ENCODE measurements at places on chromosomes 11 and 22.

DNA sequence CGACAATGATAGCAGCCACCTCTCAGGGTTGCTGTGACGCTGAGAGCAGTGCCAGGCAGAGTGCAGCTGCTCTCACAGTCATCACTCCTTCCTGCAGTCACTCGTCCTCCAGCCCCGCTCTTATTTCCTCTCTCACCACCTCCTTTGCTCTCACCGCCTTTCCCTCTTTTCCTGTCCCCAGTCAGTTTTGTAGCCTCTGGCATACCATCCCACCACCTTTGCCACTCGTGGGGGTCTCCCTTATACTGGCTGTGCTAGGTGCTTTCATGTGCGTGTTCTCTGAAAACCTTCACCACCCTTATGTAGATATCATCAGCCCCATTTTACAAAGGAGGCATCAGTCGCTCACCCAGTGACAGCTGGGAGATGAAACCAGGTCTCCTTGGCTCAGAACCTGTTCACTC lies 19.3 kb upstream of the ST3GAL4 start:
- no peak for DNase-seq

GRCh38 chr22:49026494-49027367 lies 800.9 kb downstream of the BRD1 start:
- DNase-seq, result no peak

- DNase-seq, result no peak
These were observed 3.4 kb downstream of the TSKU start for GRCh38 chr11:76786441-76787014.

DNA sequence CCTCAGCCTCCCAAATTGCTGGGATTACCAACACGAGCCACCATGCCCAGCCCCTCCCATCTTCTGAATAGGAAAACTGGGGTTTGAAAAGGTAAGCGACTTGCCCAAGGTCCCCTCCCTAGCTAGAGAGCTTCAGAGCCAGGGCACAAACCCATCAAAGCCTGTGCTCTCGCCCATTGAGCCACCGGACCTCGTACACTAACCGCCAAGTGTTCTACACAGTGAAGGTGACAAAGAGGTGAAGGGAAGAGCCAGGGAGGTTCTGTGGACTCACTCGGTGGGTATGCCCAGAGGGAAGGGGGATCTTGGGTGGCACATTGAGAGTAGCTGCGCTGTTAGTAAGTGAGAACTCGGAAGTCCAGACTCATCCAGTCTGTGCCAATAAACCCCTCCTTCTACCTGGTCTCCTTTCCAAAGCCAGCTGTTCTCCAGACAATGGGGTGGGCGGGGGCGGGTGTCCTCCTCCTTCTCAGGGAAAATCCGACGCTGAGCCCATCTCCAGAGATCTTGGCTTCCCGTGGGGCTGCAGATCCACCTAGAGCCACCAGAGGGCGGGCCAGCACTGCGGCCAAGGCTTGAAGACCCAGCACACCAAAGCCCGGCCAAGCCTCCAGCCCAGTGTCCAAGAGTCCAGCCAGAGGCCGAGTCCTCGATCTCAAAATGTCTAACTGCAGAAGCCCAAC lies 3.2 kb upstream of the RTN4RL2 start:
- DNase-seq, result peak; percentile 82

- DNase-seq, result no peak
These were observed 75.9 kb downstream of the JAM3 start for GRCh38 chr11:134144744-134145143.

DNA sequence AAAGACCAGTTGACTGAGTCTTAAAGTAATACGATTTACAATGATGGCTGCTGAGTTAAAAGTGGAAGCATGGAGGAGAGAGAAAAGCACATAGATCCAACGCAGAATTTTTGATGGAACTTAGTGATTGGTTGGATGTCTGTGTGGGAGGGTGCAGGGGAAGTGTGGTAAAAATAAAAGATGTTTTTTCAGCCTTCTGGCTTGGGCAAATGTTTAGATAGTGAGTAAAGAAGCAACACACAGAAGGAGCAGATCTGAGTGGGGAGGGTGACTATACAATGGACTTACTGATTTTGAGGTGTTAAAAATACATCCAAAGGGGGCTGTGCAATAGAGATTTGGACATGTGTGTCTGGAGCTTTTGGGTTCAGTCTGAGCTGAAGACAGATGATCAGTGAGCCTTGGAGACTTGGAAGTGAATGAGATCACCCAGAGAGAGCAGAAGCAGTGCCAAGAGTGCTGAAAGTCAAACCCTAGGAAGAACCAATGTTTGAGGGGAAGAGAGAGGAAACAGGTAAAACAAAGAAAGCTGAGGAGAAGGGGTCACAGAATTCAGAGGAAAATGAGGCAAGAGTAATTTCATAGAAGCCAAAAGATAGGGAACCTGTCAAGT lies 8.6 kb downstream of the GRIA4 start:
- no peak for DNase-seq

- DNase-seq, result peak; percentile 82
These were observed 13.5 kb downstream of the CCDC90B start for GRCh38 chr11:83272627-83273026.

GRCh38 chr11:123477205-123477907 lies 47.3 kb downstream of the GRAMD1B start:
- DNase-seq, result no peak

- peak; percentile 65 for DNase-seq
These were observed 23.5 kb downstream of the TP53I11 start for GRCh38 chr11:44927174-44927661.

- DNase-seq, result peak; percentile 88
These were observed 14.3 kb downstream of the BLID start for GRCh38 chr11:122101625-122102291.

DNA sequence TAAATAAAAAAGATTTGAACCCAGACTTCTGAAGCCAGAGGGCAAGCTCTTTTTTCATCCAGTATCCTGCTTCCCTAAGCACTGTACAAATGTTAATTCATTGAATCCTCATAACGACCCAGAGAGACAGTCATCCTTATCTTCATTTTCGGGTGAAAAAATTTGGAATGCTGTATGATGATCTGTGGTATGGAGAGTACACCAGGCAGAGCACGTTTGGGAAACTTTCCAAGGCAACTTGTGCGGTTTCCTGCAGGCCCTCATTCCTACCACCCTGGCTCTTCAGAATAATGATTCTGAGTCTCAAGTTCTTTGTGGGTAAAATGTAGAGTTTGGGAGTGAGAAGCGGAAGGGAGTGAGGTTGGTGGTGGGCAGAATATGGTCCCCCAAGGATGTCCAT lies 177.9 kb upstream of the CADM1 start:
- no peak for DNase-seq

GRCh38 chr11:119741369-119742262 lies 12.6 kb upstream of the NECTIN1 start:
- no peak for DNase-seq

DNA sequence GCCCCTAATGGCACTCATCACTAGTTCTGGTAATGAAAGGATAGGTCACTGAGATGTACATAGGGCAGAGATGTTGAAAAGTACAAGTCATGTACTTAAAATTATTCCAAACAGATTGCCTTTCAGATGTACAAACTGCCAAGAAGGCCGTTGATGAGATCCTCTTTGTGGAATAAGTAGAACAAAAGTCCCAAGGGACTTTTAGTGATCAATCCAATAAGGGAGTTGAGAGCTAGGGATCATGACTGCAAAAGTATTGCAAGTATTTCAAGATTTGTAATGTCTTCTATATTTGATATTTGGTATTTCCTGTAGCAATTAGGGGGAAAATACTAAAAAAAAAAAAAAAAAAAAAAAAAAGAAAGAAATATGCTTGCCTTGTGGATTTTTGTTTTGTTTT lies 82.2 kb downstream of the ATG16L2 start:
- no peak for DNase-seq

GRCh38 chr11:79209540-79210266 lies 231.1 kb downstream of the TENM4 start:
- no peak for DNase-seq

GRCh38 chr11:2085251-2086066 lies 53.7 kb downstream of the IGF2 start:
- no peak for DNase-seq

DNA sequence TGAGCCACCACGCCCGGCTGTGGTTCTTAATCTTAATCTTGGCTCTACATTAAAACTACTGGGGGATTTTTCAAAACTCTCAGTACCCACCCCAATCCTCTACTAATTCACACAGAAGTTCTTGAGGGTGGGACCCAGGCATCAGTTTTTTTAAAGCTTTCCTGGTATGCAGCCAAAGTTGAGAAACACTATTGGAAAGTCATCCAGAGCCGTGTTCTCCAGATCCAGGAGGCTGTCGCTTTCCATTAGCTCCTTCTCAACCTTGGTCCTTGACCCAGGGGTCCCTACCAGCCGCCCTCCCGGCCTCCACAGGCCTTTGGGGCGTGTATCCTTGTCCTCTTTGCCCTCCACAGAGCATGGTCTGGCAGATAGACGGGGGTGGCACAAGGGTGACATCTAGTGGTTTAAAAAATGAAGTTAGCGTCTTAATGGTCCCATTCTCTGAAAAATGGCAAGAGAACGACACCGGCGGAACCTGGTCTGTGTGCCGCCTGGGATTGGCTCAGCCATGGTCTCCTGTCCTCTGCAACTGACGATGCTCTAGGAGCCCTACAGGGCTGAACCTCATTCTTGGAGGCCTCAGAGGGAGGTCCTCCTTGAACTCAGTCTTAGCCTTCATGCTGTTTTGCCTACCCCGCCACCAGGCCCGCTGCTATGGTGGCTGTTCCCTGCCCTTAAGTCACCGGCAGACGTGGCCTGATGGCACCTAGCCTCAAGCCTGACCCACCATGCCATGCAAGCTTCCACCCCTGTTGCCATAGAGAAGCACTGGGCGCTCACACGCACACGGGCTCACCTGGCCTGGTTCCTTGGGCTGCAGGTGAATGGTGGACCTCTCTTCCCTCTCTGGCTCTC lies 152.0 kb upstream of the SYN3 start:
- peak; percentile 1 for DNase-seq

- DNase-seq, result no peak
These were observed 45.9 kb downstream of the SLC1A2 start for GRCh38 chr11:35373284-35373933.

DNA sequence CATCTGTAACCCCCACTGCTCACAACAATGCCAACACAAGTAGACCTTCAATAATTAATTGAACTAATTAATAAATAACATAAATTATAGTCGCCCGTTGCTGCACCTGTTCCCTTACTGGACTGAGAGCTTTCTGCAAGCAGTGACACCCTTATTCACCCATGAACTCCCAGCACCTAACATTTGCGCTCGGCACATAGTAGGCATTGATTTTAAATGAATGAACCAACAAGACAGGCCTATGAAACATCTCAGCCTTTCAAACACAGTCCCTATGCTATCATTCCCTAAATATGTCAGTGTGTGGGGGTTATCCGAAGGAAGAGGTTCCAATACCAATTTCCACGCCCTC lies 1.1 kb downstream of the THAP12 start:
- DNase-seq, result no peak

DNA sequence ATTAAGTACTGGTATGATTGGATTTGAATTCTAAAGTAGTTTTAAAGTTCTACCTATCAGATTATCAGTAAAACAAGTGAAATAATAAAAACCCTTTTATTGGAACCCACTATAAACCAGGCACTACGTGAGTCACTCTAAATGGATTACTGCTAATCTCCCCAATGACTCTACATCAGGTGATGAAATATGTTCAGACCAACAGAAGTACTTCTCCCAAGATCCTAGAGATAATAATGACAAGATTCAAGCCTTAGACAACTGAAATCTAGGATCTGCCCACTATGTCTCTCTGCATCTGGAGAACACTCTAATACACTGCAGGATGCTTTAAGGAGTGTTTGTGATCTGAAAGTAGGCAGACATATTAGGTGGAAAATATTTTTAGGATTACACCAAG lies 652.1 kb upstream of the CHORDC1 start:
- no peak for DNase-seq

GRCh38 chr22:50729391-50730012 lies 8.5 kb upstream of the ACR start:
- DNase-seq, result no peak

- no peak for DNase-seq
These were observed 90.9 kb downstream of the RRAS2 start for GRCh38 chr11:14267861-14268635.

GRCh38 chr11:10348650-10349280 lies 43.9 kb downstream of the ADM start:
- DNase-seq, result peak; percentile 73

GRCh38 chr11:27696961-27697360 lies 3.3 kb downstream of the BDNF start:
- peak; percentile 74 for DNase-seq
